Panc1 (cell line): ENCODE measurements at places on chromosomes 3 and 15.

DNA sequence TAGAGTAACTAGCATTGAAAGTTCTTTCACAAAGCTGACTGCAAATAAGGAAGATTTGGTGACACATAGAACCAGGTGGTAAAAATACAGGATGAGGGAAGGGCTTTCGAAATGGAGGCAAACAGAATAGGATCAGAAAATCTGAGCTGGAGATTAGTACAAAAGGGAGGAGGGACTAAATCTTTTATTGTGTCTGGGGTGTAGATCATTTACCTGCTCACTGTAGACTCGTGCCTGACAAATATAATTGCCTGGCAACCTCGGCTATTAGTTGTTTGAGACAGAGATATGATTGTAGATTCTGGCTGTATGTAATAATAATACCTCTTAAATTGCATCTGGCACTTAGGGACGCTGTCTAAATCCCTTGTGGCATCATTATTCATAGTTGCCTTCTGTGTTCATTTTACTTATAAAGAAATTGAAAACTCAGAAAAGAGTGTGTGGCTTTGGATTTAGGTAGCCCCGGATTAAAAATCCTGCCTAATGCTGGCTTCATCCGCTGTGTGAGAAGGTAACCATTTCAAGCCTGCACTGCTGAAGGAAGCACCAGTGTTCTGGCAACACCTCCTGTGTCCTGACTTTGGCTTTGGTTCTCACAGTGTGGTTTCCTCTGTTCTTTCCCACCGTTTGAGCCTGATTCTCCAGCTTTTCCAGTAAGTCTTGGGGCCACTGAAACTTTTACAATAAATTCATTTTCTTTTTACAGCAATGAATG lies 25.0 kb upstream of the GPR160 start:
- no peak for DNase-seq
- peaks cover 5% of the 10 kb centered on the region; the same call in 1 of the 2 replicates for H3K27me3 ChIP-seq
- no peak overlapping the region for H3K27ac ChIP-seq
- H3K36me3 ChIP-seq = no peaks in the 10 kb centered on the region
- no peaks in the 10 kb centered on the region for H3K4me1 ChIP-seq

DNA sequence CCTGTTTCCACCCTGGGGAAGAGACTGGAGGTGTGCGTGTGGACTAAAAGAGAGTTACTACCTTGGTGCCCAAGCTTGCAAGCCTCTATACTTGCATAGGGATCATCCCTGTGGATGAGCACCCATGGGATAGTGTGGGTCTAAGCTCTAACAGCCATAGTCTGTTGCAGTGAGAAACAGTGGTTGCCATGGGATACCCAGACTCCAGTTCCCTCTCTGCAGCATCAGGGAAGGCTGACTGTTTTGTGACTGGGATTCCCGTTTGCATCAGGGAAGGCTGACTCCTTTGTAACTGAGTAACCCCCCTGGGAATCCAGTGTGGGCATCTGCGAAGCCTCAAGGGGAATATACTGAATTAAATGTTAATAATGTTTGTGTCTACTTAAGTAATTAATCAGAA lies 196.1 kb downstream of the ZNF621 start:
- no peak overlapping the region for H3K27ac ChIP-seq
- H3K4me3 ChIP-seq = no peak overlapping the region
- no peak for DNase-seq
- no peaks in the 10 kb centered on the region for H3K27me3 ChIP-seq

DNA sequence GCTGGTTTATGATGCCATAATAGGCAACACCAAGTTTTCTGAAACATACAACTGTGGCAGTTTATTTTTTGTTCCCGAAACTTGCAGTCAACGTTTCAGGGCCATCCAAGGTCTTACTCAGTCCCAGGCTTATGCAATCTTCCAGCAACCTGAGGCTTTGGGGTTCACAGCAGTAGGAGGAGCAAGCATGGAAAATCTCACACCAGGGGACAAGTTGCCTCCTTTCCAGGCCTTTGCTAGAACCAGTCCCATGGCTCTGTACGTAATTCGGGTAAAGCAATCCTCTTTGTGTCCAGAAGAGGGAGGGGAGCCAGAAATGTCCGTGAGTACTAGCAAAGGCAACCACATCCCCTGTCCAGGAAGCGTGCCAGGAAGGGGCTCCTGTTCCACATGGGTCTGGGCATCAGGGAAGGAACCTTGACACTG lies 4.7 kb upstream of the FAM240A start:
- H3K27ac ChIP-seq = no peak overlapping the region
- no peak for DNase-seq
- no peaks in the 10 kb centered on the region for H3K36me3 ChIP-seq
- H3K4me3 ChIP-seq = no peak overlapping the region
- no peaks in the 10 kb centered on the region; the same call in 1 of the 2 replicates for H3K27me3 ChIP-seq

GRCh38 chr15:92111751-92112150 lies 258.2 kb downstream of the SLCO3A1 start:
- no peaks in the 10 kb centered on the region for H3K4me1 ChIP-seq
- DNase-seq = no peak
- H3K4me3 ChIP-seq = no peak overlapping the region
- H3K27me3 ChIP-seq = no peaks in the 10 kb centered on the region
- no peak overlapping the region for H3K27ac ChIP-seq
- H3K36me3 ChIP-seq = no peaks in the 10 kb centered on the region

DNA sequence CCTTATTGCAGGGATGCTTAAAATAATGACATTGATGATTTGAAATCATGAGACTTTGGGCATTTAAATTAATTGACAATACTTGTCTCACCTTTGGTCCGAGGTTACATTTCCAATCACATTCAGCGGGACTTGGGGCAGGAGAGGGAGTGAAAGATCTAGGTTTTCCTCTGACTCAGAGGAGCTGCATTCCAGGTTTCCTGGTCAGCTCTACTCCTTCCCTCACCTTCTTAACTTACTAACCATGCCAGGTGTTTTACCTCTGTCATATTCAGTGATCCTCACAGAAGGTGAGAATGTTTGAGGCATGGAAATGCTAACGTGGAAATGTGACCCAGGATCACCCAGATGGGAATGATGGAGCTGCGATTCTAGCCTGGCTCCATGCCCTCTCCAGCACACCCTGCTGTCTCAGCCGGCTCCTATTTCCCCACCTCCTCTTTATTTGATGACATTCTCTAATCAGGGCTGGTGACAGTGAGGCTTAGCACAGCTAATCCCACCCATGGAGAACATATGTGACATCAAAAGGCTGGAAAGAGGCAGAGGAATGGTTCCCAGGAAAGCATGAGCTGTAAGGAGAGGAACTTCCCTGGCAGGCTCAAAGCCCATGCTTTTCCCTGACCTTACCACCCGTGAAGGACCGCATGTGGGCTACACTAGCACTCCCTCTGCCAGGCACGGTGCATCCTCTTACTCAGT lies 38.7 kb downstream of the THSD4 start:
- no peak for DNase-seq
- no peak overlapping the region for H3K4me3 ChIP-seq
- no peaks in the 10 kb centered on the region for H3K36me3 ChIP-seq
- no peaks in the 10 kb centered on the region for H3K27me3 ChIP-seq
- H3K4me1 ChIP-seq = peaks cover 13% of the 10 kb centered on the region; the same call in 1 of the 2 replicates
